ENCODE measurements at places on chromosomes 3 and 15. TPM values are rescaled to one million over a fixed set of nuclear protein-coding genes. Genes with fewer than 3 reads are reported as not detected.
A peak's percentile ranks its signal among the peaks of the same experiment; 100 is the strongest.

GRCh38 chr3:115325539-115325938 lies 178.5 kb upstream of the ZBTB20 start:
- DNase-seq = peak; percentile 18

- DNase-seq = no peak
These were observed 767.8 kb upstream of the GOLIM4 start for GRCh38 chr3:168863561-168863960.

DNA sequence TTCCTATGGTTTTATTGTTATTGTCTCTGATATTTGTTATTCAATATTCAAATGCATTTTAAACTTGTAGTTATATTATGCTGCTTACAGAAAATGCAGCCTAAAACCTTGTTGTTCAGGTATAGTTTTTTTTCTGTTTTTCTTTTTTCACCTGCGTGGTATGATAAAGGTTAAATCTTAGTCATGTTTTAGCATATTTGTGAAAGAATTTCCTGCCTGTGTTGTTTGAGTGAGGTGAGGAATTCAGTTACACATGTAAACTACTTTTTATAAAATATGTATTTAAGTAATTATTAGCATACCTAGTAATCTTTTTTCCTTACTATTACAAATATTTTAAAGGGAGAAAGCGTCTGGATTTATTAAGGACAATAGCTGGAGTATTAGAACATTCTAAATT lies 90.0 kb upstream of the NAALADL2 start:
- DNase-seq = no peak

DNA sequence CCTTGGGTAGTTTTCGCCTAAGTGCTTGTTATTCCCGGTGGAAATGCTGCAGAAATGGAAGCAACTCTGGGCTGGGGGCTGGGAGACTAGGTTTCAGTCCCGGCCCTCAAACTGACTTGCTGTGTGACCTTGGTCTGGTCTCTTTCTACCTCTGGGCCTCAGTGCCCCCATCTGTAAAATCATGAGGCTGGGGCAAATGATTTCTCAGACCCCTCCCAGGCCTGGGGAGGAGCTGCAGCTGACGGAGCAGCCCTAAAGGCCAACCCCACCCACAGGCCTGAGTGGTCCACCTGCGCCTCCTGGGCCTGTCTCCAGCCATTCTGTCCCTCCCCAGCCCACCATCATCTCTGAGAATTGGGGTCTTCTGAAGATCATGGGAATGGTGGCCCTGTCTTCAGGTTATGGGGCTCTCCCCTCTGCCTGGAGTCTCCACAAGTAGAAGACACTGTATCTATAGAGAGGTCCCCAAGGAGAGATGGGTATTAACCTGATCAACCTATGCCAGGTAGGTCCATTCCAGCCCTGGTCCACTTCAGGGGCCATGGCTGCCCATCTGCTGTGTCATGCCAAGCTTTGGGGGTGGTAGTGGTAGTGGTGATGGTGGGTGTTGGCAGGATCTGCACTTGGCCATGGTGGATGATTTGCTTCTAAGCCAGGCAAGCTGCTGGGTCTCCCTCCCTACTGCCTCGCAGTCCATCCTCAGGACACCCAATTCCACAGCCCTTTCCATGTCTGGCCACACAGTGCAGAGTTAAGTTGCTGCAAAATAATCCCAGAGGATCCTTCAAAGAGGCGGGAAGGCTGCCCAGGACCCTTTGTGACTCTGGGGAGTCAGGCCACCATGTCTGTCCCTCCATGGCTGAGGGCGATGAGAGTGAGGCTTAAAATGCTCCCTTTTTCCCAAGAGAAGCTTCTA lies 46.0 kb downstream of the ITGA11 start:
- no peak for DNase-seq

Gene C3orf49
- total RNA-seq = not detected

- no peak for DNase-seq
These were observed 557.7 kb upstream of the SGO1 start for GRCh38 chr3:20743553-20744321.

Gene CMTM8
- not detected for total RNA-seq

Gene TMEM158
- total RNA-seq = 17.0 TPM

Gene LDHAL6B
- total RNA-seq = not detected

Gene TRH
- total RNA-seq = not detected

DNA sequence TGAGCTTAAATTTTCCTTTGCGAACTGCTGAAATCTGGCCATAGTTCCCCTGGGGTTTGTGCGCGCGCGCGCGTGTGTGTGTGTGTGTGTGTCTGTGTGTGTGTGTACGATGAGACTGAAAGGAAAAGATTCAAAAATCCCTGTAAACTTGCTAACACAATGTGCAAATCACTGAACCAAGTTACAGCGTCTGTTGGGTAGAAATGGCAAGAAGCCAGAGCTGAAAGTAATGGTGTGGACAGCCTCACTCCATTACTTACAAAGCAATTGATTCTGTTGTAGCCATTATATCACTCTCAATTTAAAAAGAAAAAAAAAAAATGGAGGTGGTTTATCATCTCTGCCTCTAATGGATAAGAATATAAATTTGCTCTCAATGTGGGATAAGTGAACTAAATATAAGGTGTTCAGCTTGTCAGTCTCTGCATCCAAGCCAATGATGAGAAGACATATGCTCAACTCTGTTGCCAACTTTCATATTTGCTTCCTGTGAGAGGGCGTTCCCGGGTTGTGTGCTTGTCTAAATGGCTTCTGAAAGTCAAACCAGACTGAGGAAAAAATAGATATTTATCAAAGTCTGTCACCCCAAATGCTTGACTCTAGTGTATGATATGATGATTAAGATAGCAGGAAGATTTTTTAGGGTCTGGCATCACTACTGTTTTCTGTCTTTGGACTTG lies 422.2 kb downstream of the ZNF385D start:
- no peak for DNase-seq

- no peak for DNase-seq
These were observed 58.6 kb downstream of the QTRT2 start for GRCh38 chr3:114115143-114115542.

Data from MG63 (cell line).